MCF 10A (cell line): ENCODE measurements at places on chromosomes 4 and X. TPM values are rescaled to one million over a fixed set of nuclear protein-coding genes. Genes with fewer than 3 reads are reported as not detected.

GRCh38 chrX:150185766-150186165, 177.4 kb upstream of the MAMLD1 start:
- no peak for DNase-seq

The HMX1 gene
- total RNA-seq = not detected in 2 replicates

GRCh38 chrX:124592744-124593143, 246.4 kb downstream of the SH2D1A start:
- no peak for DNase-seq

DNA sequence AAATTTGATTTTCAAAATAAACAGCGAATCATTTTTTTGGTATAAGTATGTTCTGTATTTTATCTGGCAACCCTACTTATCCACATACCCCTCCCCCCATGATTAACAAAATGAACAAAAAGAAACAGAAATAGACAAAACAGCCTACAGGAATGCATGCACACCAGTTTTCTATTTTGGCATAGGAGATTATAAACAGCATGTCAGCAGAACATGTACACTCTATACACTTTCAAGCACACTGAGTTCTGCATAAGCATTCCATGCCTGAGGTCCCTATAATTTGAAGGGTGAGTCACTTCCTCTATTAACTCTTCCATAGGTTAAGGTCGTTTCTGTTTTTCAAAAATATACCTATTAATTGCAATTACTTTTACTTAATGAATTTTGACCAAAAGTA, 28.0 kb upstream of the ZNF280C start:
- DNase-seq = peak; percentile 18

GRCh38 chrX:112536544-112536943, 143.2 kb downstream of the LHFPL1 start:
- DNase-seq = no peak

DNA sequence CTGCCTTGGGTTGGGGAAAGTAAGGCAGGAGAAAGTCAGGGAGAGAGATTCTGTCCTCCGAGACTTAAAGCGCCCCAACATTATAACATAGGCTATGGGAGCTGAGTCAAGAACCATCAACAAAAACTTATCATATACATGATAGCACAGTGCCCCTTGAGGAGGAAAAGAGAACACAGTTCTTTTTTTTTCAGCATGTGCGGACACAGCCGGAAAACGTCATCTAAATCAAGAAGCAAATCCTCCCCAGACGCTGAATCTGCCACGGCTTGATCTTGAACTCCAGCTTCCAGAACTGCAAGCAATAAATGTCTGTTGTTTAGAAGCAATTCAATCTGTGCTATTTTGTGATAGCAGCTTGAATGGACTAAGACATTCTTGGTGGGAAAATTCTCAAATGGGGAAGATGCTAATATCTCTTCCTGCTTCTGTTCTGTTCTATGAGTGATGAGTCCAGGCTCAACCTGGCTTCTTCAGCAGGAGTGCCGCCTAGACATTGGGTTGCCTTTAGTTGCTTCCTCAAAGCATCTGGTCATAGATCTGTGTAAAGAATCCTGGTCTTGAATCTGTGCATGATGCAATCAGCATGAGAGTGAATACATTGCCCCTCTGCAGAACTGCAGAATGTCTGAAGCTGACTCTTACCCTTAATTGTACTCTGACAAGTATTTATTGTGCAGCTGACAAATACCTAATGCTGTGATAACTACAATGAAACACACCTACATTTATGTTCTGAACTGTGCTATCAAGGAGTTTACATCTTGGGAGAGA, 549.8 kb upstream of the PRKX start:
- DNase-seq = no peak

DNA sequence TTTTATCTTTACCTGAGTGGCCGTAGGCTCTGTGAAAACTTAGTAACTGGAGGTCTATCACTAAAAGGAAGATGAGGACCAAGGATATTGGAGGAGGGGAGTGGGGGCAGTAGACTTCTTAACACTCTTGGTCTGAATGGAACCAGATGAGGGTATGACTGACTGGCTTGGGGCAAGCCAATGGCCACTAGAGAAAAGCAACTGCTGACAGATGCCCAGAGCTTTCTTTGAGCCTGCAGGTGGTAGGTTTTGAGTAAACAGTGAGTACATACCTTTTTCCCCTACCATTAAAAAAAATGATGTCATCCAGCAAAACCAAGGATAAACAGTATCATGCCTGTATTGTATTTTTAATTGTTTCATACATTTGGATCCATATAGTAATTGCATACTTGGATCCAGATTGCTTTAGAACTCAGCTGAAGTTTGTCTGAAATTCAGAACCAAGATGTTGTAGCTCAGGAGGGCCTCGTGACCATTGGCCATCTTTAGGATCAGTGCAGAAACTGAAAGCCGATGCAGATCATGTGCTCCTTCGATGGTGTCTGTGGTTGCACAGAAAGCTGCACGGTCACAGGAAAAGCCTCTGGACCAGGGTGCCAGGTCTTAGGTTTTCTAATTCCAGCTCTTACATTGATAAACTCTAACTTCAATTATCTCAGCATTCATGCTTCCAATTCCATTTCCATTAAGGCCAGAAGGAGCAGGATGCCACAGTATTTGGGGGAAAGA, 131.0 kb downstream of the PDGFRA start:
- DNase-seq = no peak

DNA sequence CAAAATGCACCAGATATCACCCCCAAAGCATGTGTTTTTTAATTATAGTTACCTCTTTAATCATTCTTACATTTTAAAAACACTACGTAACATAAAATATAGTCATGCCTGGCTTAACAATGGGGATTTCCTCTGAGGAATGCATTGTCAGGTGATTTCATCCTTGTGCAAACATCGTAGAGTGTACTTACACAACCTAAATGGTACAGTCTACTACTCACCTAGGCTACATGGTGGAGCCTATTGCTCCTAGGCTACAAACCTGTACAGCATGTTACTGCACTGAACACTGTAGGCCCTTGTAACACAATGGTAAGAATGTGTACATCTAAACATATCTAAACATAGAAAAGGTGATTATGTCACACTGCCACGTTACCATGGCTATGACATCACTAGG, 208.6 kb downstream of the SPOCK3 start:
- peak; percentile 25 for DNase-seq

The SORBS2 gene
- total RNA-seq = 19.3 and 29.1 TPM in 2 replicates

DNA sequence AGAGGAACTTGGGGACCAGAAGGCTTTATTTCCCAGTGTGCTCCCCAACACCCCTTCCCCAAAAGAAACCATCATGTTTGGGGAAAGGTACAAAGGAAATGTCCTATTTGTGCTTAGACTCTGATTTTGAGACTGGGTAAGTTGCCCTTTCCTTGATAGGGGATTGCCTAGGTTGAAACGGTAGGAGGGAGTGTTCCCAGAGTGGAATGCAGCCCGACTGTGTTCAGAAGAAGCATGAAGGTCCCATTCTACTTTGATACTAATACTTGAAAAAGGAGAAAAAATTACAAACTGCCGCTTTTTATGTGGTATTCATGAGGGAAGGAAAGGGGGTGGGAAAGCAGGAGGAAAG, 32.4 kb upstream of the TMEM131L start:
- DNase-seq = no peak

GRCh38 chr4:90187148-90187884, 60.1 kb downstream of the CCSER1 start:
- DNase-seq = no peak

DNA sequence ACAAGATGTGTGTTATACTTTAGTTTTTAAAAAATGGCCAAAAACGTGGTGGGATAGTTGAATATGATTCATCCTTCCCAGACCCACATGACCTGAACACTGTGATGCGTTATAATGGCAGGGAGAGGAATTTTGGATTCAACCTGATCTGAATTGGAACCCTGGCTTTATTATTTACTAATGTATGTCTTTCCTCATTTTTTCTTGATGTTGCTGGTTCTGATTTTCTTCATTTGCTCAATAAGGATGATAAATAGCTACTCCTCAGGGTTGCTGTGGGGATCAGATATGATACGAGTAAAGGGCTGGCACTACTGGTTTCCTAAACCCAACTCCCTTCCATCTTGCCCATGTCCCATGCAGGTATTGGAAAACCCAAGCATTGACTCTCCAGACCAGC, 24.2 kb upstream of the ACSL1 start:
- no peak for DNase-seq

The BTK gene
- not detected in 2 replicates for total RNA-seq

- DNase-seq = peak; percentile 49
Observed at GRCh38 chrX:38868941-38869401, 67.7 kb downstream of the MID1IP1 start.

The ASB9 gene
- total RNA-seq = 0.68 TPM in 1 of 2 replicates, not detected in the other

The KANTR gene
- total RNA-seq = 3.4 and 6.3 TPM in 2 replicates

GRCh38 chr4:179583221-179583620, 2141.0 kb upstream of the AGA start:
- DNase-seq = no peak

DNA sequence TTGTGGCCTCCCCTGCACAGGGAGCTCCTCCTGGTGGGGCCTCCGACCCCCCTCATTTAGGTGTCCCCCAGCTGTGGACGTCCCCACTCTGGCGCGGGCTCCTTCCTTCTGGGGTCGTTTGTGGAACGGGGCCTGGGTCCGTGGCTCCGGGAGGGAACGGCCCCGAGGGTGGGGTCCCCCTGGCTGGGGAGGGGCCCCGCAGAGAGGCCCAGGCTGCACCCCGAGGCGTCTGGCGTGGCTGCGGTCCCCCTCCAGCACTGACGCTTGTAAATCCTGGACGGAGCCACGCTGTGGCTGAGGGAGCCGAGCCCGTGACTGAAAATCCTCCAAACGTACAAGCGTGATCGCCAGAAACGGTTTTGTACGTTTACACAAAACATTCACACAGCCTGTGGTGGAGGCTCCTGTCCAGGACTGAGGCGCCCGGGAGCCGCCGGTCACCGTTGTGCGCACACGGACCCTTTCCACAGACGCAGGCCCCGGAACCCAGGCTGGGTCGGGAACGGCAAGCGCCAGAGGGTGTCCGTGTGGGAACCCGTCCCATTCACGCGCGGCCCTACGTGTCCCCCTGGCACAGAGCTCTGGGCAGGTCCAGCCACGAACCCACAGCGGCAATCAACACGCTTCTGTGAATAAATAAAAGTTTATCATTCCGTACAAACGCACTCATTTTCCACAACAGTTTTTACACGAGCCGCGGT, 15.2 kb upstream of the GTPBP6 start:
- DNase-seq = no peak

DNA sequence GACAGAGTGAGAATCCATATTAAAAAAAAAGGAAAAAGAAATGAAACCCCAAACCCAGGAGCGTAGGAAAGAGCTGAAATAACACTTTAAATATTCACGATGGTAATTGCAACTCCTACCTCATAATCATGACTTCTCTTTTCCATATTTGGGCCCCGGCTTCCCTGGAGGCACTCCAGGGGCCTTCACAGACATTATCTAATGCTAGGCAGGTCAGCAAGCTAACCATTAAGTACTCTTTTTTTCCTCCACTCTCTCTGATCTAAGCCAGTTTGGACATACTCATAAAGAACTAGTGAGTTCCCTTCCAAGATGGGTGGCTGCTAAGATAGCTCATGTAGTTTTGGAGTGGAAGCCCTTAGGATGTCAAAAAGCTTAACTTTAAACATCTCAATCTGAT, 83.2 kb downstream of the SH3KBP1 start:
- DNase-seq = no peak

DNA sequence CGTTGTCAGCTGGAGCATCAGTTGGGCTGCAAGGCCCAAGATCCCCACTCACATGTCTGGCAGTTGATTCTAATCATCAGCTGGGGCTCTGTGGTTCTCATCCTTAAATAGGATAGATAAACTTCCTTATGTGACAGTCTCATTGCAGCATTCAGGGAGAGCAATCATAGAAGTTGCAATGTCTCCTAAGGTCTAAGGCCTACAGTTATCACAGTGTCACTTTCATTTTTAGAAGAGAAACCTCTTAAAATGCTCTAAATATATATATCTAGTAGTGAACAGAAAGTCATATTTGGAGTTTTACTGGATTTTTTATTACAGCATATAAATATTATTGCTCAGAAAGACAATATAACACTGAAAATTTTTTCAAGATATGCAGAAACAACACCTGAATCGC, 226.0 kb upstream of the PPP1R2C start:
- DNase-seq = no peak

DNA sequence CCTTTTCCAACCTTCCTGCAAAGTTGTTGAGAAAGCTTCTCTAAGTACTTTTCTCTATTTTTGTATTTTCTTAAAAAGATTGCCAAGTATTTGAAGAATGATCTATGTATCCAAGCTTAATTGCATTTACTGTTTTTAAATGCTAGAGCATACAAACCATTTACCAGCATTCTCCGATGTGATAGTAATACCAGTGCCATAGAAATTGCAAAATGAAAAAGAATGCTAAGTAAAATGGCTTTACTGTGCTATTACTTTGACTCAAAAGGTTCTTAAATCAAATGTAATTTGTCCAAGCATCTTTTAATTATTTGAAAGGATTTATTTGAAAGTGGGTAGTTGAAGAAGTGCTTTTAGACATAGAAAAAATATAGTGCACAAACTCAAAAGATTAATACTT, 1183.2 kb downstream of the RAPGEF2 start:
- DNase-seq = no peak

- DNase-seq = peak; percentile 25
Observed at GRCh38 chrX:116317409-116317808, 119.0 kb upstream of the SLC6A14 start.

- no peak for DNase-seq
Observed at GRCh38 chr4:119238068-119238722, 25.7 kb downstream of the USP53 start.
